ENCODE measurements at places on chromosomes 4 and X.

- no peak for DNase-seq
Measured at GRCh38 chr4:58477950-58478349, 1367.8 kb upstream of the IGFBP7 start.

DNA sequence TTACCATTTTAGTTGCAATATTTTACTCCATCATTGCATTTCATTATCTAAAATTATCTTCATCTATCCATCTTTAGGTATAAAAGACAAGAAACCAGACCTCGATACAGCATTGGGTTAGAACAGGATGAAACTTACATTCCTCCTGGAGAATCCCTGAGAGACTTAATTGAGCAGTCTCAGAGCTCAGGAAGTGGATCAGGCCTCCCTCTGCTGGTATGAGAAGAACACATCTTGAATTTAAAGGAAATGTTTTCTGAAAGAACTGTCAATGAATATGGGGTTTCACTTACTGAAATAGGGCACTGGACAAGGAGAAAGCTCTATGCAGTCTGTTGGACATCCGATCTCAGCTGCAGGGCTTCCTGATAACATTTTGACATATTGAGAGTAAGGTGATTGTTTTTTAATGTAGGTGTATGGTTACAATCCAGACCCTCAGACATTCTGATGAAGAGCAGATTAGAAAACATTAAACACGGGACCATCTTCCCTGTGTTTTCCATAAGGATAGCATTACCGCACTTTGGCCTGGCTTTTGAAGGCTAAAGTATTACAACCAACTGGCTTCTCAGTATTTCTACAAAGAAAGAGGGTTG lies 367.2 kb downstream of the BMPR1B start:
- DNase-seq, result no peak

DNA sequence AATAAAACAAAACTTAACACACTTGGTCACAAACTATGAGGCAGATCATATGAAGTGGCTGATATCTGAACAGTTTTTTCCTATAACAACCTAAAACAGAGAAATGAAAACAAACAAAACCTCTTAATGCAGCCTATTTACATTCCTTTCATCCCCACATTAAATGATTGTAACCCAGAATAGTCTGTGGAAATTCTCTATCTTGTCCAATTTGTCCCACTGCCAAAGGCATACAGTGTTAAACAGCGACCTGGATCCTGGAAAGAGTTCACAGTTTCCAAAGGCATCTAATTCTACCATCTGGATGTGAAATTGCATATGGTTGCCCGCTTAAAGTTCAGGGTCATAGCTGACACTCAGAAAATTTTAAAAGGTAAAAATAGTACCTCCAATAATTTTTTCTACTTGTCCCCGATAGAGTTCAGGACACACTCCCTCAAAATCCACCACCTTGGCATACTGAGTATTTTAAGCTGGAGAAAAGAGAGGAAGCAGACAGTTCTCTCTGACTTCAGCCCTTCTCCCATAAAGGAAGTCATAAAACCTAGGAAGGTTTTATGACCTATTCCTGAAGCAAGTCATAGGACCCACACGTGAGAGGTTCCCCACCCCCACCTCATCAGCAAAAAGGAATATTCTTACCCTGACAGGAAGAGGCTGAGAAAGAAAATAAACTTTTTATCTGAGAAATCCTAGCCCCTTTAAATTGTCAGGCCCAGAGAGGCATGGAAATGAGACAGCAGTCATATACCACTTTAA lies 270.2 kb downstream of the PAPSS1 start:
- no peak for DNase-seq

GRCh38 chr4:175339100-175339707 lies 421.0 kb downstream of the ADAM29 start:
- DNase-seq, result no peak

DNA sequence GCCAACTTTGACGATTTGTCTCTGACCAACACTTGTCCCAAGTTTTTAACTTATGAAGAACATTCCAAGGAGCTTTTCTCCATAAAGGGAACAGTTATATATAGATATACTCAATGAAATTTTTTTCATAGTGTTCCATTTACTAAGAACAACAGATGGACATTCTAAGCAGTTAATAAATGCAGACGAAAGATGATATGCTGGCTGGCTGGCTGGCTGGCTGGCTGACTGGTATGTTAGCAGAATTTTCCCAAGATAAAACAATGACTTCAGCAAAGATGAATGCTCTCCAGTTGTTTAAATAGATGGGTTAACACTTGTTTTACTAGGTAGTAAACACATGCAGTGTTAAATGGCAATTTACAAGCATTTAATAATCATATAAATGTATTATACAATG lies 62.2 kb downstream of the SPANXN3 start:
- DNase-seq, result no peak

DNA sequence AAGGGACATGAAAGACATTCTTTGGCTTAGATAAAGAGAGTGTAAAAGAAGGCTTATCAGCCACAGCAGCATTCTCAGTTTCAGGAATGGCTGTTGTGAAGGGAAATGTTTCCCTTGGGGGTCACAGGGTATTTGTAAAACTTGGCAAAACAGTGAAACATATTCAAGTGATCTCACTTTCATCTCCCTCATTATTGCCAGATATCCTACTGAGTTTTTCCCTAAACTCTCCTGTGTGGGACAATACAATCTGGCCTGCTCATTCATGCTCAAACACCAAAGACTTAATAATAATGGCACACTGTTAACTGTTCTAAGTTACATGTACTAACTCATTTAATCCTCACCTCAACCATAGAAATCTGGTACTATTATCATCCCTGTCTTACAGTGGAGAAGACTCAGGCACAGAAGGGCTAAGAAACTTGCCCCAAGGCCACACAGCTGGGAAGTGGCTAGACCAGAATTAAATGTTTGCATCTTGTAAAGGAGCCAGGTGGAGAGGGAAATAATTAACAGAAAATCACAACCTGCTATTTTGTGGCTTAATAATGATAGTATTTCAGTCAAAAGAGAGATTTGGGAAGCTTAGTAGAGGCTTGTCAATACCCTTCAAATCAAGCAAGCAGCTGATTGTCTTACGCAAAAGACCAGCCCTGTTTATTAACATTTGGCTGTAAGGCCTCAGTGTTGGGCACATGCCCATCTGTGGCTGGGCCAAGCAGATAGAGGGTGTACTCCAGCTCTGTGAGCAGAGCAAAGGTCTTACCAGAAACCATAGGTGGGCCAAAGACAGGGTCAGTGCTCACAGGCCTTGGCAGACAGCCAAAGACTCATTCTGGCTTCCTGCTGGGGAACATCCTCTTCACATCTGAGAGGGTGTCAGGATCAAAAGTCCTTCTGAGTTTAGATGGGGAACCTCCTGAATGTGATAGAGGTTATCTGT lies 17.3 kb downstream of the SMPX start:
- DNase-seq, result no peak

DNA sequence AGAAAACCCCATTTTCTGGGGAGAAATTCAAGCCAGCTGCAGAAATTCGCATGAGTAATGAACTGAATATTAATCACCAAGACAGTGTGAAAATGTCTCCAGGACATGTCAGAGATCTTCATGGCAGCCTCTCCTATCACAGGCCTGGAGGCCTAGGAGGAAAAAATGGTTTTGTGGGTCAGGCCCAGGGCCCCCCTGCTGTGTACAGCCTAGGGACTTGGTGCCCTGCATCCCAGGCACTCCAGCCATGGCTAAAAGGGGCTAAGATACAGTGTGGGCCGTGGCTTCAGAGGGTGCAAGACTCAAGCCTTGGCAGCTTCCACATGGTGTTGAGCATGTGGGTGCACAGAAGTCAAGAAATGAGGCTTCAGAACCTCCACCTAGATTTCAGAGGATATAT lies 185.9 kb upstream of the GATB start:
- no peak for DNase-seq

- DNase-seq, result no peak
Measured at GRCh38 chr4:182421753-182422152, 178.6 kb downstream of the TENM3 start.

- DNase-seq, result no peak
Measured at GRCh38 chr4:21092531-21092930, 392.3 kb downstream of the PACRGL start.

GRCh38 chrX:154828016-154828408 lies 6.5 kb downstream of the SMIM9 start:
- DNase-seq, result no peak

DNA sequence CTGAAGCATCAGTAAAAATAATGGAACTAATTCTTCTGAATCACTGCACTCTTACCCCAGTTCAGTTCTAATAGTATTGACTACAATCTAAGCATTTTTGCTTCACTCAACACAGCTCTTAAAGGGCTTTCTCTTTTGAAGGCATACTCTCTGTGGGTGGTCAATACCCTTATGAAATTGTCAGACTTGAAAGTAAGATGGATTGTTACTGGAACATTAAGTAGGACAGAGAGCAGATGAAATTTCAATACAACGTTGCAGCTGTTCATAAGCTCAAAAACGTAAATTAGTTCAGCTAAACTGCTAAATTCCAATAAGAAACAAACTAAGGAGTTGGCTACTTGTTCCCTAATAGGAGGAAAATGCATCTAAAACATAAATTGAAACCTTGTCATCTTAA lies 352.3 kb upstream of the TENM3 start:
- DNase-seq, result no peak

DNA sequence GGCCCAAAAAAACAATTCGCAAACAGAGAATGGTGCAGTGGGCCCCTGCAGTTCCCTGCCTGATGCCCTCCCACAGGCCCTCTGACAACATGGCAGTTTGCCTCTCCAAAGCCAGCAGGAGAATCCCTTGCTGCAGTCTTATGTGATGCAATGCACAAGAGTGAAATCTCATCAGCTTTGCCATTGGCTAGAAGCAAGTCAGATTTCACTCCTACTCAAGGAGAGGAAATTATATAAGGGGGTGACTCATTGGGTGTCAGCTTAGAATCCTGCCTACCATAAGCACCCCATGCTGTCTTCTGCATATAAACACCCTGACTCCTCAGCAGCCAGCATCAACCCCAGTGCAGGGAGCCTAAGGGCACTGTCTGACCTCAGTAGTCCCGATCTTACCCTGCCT lies 157.3 kb upstream of the LDB2 start:
- no peak for DNase-seq

DNA sequence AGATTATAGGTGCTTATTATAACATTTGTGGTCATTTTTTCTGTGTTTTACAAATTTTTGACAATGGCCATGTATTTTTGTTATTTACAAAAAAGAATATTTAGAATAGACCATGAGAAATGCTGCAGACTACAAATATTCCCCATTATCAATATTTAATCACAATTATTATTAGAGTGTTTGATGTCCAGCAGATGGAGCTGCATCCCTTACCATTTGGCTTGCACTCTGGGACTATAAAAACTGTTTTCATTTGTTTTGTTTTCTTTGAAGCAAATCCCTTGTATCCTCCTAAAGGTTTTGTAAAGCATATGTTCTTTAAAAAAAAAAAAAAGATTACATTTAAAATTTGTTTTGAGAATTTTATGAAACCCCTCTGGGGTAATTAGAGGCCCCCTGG lies 85.6 kb upstream of the CXorf66 start:
- no peak for DNase-seq
